SIG-M5 (cell line): ENCODE measurements at places on chromosomes 4 and X.

DNA sequence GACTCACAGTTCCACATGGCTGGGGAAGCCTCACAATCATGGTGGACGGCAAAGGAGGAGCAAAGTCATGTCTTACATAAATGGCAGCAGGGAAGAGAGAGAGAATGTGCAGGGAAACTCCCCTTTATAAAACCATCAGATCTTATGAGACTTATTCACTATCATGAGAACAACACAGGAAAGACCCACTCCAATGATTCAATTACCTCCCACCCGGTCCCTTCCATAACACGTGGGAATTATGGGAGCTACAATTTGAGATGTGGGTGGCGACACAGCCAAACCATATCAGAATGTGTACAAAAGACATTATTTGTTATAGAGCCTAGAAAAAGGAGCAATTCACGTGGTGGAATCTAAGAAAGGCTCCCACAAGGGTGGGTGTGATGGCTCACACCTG is 10.8 kb upstream of the HERC6 start:
- no peak for DNase-seq

- DNase-seq = no peak
Measured at GRCh38 chrX:42955349-42955748, 177.4 kb upstream of the PPP1R2C start.

DNA sequence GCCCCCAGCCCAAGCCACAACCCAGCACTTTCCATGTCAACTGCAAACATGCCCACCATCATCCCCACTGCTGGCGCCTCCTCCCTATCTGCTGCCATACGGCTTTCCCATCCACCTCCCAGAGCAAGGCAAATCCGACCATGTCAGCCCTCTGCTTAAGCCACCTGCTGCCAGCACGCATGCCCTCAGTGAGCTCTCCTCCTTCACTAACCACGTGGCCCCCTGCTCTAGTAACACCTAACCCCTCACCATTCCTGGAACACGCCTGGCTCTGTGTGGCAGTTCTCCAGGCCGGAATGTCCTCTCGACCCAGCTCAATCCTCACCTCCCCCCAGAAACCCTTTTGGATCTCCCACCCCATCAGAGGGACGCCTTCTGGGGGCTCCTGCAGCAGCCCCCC is 17.4 kb downstream of the BCAP31 start:
- no peak for DNase-seq

DNA sequence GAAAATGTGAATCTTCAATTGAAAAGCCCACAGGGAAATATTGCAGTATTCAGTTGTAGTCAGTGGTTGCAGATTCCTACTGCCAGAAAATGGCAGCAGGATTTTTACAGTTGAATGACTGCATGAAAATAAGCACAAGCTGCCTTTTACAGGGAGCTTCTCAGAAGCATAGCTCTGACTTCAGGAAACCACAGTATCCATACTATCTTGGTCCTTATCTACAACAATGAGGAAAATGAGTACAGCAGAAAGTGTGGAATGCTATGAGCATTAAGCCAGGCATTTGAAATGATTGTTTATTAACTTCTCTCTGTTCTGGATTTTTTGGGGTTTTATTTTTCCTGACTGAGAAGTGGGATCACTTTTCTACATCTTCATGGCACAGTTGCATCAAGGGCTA is 34.6 kb upstream of the PRRG1 start:
- DNase-seq = no peak

DNA sequence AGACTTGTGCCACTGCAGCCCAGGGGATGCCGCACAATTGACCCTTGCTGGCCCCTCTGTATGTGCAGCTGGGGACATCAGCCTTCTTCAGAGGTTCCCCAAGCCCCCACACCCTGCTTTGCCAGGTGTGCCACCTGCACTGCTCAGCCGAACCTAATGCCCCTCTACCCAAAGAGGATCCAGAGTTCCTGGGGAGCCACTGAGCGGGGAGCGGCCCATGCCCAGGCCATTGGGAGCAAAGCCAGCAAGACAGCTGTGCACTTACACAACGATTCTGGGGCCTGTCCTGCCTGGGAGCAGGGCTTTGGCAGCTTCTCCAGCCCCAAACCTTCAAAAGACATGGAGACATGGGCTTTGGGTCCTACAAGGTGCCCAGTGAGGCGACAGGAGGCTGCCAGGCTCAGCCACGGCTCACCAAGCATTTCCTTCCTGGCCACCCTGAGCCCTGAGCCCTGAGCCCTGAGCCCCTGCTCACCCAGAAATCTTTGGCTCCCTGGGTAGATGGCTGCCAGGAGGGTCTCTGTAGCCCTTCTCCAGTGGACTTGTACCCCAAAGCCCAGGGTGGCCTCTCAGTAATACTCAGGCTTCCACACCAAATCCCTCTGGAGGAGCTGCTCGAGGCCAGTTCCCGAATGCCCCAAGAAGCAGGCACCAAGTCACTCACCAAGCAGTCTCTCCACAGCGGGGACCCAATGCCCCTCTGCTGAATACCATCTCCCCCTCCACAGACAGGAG is 13.0 kb downstream of the PNMA6E start:
- no peak for DNase-seq

GRCh38 chr4:159174645-159175084 is 71.8 kb downstream of the RAPGEF2 start:
- no peak for DNase-seq

DNA sequence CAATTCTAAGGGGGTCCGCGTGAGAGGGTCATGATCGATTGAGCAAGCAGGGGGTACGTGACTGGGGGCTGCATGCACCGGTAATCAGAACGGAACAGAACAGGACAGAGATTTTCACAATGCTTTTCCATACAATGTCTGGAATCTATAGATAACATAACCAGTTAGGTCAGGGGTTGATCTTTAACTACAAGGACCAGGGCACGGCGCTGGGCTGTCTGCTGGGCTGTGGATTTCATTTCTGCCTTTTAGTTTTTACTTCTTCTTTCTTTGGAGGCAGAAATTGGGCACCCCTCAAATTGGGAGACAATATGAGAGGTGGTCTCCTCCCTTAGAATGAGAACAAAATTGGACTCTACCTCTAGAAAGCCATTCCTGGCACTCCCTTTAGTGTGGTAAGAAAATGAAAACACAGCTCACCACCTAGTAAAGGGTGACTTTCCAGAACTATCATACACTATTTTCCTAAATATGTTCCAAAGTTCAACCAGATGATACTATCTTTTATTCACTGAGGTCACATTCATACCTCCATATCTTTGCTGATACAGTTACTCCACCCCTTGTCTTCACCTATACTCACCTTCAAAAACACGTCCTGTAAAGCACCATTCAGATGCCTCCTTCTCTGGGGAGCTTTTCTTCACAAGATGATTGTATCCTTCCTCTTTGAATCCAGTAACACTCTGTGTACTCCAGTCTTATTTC is 1058.3 kb upstream of the SLIT2 start:
- DNase-seq = no peak

GRCh38 chr4:103289186-103289585 is 91.0 kb upstream of the CENPE start:
- DNase-seq = no peak

DNA sequence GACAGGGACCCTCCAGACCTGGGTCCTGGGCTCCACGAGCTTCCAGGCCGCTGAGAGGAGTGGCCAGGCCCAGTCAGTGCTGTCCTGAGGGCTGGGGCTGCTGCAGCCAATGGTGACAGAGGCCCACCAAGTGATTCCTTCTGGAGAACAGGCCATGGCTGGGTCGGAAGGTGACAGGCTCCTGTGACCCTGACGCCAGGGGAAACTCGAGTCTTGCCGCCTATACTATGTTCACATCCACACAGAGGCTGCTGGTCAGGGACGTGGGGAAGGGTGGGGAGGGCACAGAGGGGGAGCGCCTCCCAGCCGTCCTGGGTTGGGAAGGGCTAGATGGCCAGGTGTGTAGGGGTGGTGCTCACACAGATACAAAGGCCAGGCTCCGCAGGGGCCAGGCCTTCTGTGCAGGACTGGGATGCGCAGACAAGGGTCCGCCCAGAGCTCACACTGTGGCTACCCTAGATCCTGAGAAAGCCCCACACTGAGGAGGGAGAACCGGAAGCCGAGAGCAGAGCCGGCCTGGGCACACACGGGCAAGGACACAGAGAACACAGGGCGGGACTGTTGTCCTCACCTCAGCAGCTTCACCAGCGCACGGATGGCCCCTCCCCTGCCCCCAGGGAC is 81.4 kb downstream of the HTRA3 start:
- DNase-seq = no peak

DNA sequence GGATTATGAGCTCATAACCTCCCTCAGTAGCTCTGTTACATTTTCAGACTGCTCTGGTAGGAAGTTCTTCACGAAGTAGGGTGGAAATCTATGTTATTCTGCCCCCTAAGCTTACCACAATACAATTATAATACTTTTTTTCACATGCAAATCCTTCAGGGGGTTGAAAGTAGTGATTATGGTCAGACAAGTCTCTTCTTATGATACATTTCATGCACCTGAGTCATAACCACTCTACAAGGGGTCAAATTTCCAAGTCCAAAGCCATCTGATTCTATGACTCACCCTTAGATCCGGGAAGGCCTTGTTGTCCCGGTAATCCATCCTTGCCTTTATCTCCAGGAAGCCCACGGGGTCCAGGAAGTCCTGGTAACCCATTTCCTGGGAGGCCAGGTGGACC is 95.2 kb downstream of the ATG4A start:
- no peak for DNase-seq

DNA sequence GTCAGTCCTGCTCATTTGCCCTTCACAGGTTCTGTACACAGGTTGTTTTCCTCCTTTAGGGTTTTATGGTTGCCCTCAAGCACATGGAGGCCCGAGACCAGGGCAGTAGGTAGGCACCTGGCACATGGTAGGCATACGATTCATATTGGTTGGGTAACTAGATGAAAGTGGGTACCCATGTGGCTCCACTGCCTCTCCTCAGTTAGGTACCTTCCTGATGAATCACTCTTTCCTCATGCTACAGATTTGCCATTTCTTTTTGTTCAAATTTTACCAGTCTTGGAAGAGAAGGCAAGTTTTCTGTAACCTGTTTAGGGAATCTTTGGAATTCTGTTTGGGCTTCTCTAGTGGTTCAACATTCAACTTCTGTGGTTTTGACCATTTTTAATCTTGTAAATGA is 121.3 kb downstream of the FHIP1A start:
- no peak for DNase-seq

DNA sequence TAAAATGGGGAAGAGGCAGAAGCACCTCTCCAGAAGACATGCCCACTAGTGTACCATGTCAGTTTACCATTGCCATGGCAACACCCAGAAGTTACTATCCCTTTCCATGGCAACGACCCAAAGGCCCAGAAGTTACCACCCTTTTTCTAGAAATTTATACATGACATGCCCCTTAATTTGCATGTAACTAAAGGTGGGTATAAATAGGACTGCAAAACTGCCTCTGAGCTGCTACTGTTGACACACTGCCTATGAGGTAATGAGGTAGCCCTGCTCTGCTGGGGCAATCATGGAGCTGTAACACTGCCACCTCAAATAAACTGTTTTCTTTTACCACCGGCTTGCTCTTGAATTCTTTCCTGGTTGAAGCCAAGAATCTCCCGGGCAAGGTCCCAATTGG is 13.9 kb upstream of the BEX4 start:
- DNase-seq = no peak

GRCh38 chr4:121690001-121690400 is 6.8 kb downstream of the ANXA5 start:
- no peak for DNase-seq

DNA sequence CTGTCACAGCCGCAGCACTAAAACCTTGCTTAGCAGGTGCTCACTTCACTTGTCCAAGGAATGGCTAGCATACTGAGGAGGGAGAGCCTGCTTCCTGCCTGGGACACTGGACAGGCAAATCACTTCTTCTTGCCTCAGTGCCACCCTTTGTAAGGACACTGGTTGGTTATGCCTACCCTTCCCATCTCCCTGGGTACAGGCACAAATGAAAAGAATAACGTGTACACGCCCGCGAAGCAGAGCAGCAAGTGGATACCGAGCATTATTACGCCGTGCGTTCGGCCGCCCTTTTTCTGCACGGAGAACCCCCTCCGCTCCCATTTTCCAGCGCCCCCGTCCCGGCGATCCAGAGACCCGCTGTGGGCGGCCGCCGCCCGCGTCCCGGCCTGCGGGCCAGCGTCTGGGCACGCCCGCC is 338 bp upstream of the KLHL2 start:
- DNase-seq = no peak

- no peak for DNase-seq
Measured at GRCh38 chrX:15269120-15269519, 763 bp downstream of the ASB9 start.

- DNase-seq = no peak
Measured at GRCh38 chr4:89290727-89291516, 16.7 kb downstream of the GPRIN3 start.

DNA sequence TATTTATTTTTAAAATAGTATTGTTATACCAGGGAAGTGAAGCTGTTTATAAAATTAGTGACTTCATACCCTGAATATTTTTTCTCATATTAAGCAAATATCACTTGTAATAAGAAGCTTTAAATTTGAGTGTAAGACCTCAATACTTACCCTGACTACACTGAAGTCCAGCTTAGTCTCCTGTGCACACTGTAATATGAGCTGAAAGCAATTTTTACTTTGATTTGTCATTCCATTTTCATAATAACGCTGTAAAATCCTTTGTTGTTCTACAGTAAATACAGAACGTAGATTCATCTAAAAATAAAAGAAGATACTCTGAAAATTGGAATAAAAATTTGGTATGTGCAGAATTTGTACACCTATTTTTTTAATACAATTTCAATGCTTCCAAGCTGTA is 27.2 kb downstream of the HDX start:
- DNase-seq = no peak

DNA sequence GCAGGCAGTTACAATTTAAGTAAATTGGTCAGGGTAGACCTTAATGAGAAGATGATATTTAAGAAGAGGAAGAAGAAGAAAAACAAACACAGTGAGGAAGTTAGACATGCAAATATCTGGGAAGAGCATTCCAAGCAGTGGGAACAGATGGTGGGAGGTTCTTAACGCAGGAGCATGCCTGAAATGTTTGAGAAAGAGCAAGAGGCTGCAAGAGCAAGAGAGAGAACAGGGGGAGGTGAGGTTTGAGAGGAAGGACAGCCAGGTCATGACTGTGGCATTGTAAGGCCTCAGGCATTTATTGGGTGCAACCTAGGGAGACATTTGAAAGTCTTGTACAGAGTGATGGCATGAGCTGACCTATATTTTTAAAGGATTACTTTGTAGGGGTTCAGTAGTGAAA is 136.0 kb downstream of the UGT8 start:
- DNase-seq = no peak
